Amygdala (tissue), 56 donors: ENCODE measurements at places on chromosomes 3 and 15.
A peak's percentile ranks its signal among the peaks of the same experiment; 100 is the strongest.

DNA sequence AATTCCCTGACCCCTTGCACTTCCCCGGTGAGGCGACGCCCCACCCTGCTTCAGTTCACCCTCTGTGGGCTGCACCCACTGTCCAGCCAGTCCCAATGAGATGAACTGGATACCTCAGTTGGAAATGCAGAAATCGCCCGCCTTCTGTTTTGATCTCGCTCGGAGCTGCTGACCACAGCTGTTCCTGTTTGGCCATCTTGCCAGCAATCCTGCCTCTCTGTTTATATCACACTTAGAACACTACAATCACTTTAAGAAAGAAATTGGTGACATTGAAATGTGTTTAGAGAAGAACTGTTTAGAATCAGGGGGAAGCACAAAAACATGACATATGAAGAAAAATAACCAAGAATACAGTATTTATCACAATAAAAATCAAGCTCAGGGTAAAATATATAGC is 127.5 kb upstream of the SUCLG2 start:
- DNase-seq = no peak

GRCh38 chr15:98653686-98654085 is 5.3 kb downstream of the IGF1R start:
- no peak for DNase-seq

DNA sequence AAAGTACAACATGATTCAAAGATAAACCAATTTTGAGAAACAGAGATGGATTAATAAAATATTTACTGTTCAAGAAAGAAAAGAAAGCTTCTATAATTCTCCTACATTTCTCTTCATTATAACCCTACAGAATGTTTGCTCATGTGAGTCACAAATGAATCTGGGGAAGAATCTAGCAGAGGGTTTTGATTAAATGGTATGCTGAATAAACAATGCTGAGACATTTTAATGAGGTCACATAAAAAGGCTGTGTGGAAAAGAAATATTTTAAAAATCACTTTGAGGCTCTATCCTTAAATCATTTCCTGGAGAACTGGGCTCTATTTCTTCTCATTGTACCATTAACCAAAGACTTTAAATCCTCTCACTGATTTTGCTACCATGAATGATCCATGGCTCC is 727.7 kb downstream of the NTRK3 start:
- no peak for DNase-seq

- no peak for DNase-seq
Measured at GRCh38 chr3:193269343-193270028, 28.5 kb downstream of the PLAAT1 start.

DNA sequence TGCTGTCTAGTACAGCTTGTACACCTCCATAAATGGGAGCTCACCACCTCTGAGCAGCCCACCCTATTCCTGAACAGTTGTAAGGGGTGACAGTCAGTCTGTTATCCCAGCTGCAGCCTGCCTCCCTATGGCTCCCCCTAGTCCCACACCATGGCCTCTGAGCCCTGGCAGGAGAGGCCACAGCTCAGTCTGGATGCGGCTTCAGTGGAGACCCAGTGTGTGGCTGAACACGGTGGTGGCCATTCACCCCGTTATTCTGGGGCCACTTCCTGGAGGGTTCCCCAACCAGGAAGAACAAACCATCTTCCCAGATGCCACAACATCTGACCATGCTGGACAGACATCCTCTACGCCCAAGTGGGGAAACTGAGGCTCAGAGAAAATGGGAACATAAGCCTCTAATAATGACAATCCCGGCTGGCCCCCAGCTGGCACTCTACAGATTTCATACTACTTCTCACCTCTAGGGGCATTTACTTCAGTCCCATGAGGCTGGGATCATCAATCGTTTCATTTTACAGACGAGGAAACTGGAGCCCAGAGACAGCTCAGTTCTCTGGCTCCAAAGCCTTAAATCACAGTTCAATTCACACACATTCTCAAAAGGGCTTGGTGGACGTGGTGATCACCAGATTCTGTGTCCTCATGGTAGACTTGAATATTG is 9.2 kb upstream of the GRIP2 start:
- DNase-seq = no peak

DNA sequence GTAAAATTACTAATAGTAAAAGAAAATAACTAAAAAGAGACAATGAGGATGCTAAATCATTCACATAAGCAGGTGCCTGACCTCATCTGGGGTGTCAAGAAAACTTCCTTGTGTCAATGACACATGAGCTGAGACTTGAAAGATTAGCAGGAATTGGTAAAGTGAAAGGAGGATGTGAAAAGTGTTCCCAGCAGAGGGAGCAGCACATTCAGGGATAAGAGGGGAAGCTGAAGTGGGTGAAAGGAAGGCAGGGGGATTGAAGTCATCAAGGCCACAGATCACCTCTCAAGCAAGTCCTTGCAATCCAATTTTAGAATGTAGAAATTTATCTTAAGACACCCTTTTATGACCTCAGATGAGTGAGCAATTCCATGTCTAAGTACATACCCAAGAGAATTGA is 60.2 kb upstream of the ACP3 start:
- DNase-seq = no peak

DNA sequence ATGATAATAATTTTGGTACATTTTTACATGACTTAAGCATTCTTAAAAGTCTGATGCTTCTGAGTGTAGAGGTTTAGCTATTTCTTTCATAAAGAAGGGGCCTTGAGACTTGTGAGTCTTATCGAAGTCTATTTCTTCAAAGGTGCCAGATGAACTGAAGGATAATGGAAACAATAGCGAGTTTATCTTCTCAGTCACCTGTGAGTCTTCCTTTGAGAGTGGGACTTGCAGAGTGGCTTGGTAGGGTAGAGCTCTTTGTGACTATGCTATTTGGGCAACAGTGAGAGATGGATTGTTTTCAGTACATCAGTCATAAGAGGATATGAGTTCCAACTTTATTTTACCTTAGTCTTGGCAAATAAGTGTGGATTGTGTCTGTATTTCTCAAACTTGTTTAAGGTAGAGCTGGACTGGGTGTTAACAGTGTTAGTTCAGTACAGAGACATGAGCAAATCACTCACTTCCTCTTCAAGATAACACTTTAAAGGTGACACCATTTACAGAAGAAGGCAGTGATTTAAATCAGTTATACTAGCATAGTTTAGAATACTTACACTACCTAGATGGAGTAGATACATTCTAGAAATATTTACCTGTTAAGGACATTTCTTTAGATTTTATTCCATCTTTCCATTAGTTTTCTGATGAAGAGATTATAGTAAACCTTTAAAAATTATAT is 3.2 kb downstream of the AKAP13 start:
- no peak for DNase-seq

DNA sequence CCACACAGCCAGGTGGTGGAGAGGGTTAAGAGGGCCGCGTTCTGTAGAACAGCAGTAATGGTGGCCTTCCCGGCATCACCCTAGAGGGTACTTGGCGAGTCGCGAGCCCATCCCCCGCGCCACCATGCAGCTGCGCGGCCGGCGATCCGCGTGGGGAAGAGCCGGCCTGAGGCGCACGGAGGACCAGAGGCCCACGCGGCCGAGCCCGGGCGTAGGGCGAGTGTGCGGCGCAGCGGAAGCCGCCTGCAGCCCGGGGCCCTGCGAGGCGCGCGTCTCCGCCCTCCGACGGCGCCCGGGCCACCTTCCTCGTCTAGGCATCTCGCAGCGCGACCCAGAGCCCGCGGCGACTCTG is 423 bp downstream of the TKT start:
- DNase-seq = peak; percentile 35

DNA sequence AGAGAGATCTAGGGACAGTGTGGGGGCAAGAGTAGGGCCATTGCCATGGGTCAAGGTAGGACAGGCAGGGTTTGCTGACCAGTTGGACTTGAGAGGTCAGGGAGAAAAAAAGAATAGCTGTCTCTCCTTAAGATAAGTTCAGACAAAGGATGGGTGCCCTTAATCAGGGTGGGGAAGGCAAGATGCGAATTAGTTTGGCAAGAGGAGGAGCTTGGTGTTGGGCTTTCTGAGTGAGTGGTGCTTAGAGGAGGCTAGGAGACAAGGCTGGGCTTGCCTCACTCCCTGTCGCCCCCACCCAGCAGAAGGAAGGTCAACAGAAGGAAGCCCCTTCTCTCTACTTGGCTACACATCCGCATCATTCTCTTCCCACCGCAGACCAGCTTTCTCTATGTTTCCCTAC is 53.9 kb upstream of the CTDSPL start:
- DNase-seq = no peak

DNA sequence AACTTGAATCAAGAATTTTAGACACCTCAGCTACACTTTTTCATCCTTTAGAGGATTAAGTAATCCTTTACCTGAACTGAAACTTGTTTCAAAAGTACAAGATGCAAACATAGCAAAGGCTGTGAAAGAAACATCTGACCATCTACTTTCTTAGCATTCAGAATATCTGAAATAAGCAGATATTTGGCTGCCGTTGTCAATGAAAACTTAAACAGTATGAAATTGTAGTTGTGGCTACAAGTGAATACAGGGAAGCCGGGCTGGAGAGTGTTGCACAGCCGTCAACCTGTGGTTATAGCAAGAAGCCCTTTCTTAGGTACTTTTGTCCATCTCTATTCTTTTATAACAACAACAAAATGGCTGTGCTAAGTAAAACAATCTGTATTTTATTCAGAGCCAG is 6.9 kb upstream of the CX3CR1 start:
- no peak for DNase-seq

DNA sequence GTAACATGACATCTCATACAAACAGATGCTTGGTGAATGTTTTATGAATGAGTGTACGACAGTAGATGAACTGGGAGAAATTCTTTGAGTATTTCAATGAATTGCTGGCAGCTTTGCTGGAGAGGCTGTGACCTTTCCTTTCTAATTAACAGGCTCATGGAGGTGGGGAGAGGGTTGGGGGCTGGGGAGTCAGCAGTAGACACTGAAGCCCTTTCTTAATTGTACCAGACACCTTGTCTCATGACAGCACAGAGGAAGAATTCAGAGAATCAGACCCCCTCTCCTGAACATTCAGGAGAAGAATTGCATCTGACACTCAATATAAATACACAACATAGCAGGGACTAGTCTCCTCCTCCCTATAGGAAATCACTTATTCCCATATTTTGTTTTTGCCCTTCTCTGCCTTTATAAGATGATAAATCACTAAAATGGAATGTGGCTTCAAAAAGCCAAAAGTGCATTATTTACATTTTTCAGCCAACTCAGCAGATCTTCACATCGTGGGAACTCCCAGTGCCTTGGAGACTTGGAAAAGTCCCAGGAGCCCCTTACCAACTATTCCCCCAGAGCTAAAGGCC is 66.2 kb upstream of the TPM1 start:
- no peak for DNase-seq

GRCh38 chr3:50154840-50155490 is at the start of gene SEMA3F:
Gene SEMA3F, plus strand, starts transcription at chr3:50155324. Its CDS starts 4,299 bp downstream, at chr3:50159623.
- no peak for DNase-seq

DNA sequence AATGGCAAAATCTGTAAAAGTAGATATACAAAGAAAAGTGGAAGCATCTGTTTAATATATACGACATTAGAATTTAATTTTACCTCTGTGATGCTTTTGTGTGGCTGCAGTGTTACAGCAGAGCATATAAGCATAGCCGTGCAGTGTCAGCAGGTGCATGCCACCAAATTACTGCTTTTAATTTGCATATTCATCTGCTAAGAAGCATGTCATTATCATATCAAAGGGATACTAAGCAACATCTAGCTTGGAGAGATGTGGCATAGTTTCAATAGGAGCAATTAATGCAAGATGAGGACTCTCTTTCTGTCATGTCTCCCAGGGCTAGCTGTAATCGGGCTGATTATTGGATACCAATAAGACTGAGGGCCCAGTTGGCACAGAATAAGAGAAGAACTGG is 214.4 kb upstream of the SOX2 start:
- no peak for DNase-seq

- DNase-seq = no peak
Measured at GRCh38 chr3:43061101-43061895, 44.6 kb downstream of the POMGNT2 start.

GRCh38 chr15:93121107-93121506 is 32.1 kb upstream of the RGMA start:
- no peak for DNase-seq

- DNase-seq = no peak
Measured at GRCh38 chr3:156017352-156018030, 102.9 kb upstream of the KCNAB1 start.
